DMS79 treated with DMSO at 0.1 percent for 48 hours (cell line): ENCODE measurements at places on chromosomes 4 and X.

GRCh38 chr4:159455675-159456237 lies 352.9 kb downstream of the RAPGEF2 start:
- DNase-seq, result peak; percentile 2

- no peak for DNase-seq
Measured at GRCh38 chr4:41921476-41921875, 13.8 kb upstream of the TMEM33 start.

- DNase-seq, result no peak
Measured at GRCh38 chr4:25913056-25913850, 767 bp upstream of the SMIM20 start.

DNA sequence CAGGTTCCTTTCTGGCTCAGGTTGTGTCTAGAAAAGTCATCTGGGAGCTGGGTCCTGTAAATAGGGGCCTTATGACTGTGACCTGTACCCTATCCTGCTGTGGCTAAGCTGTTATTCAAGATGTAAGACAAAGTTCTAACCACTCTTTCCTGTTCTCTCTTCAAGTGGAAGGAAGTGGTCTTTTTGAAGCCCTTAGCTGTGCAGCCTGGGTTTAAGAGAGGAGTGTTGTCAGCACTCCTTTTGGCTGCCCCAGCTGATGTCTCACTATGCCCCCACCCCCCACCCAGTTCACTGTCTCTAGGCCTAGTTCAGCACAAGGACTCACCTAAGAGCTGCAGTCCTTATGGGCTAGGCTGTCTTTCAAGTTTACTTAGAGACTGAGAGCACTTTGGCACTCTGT lies 1069.5 kb downstream of the FAM133A start:
- no peak for DNase-seq

GRCh38 chr4:76035799-76036380 lies at the start of gene CXCL11:
Gene CXCL11, minus strand, starts transcription at chr4:76036070. Its CDS starts 83 bp downstream, at chr4:76035987.
- DNase-seq, result no peak

DNA sequence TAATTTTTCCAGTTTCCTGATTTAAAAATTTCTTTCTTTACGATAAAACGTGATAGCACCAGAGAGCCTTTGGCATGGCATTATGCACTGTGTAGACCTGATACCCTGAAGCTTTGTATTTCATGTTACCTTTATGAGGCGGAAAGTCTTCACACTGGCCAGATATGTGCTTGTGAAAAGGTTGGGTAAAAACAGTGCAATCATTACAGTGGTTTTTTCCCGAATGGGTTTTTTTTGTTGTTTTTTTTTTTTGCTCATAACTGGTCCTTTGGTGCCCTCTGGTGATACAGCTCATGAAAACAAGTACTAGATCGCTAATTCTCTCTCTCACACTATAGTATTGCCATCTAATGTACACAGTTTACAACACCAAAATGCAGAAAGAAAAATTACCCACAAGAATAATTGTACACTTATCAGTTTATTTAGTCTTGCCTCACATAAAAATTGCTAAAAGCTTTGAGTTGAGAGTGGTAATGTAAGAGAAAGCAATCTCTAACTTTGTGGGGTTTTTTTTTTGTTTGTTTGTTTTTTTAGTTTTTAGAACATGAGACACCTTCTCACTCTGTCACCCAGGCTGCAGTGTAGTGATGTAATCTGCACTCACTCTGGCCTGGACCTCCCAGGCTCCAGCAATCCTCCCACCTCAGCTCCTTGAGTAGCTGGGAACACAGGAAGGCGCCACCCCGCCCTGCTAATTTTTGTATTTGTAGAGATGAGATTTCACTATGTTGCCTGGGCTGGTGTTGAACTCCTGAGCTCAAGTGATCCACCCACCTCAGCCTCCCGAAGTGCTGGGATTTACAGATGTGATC lies 21.3 kb downstream of the SPCS3 start:
- DNase-seq, result no peak

GRCh38 chr4:84480082-84480481 lies 19.0 kb downstream of the NKX6-1 start:
- no peak for DNase-seq

DNA sequence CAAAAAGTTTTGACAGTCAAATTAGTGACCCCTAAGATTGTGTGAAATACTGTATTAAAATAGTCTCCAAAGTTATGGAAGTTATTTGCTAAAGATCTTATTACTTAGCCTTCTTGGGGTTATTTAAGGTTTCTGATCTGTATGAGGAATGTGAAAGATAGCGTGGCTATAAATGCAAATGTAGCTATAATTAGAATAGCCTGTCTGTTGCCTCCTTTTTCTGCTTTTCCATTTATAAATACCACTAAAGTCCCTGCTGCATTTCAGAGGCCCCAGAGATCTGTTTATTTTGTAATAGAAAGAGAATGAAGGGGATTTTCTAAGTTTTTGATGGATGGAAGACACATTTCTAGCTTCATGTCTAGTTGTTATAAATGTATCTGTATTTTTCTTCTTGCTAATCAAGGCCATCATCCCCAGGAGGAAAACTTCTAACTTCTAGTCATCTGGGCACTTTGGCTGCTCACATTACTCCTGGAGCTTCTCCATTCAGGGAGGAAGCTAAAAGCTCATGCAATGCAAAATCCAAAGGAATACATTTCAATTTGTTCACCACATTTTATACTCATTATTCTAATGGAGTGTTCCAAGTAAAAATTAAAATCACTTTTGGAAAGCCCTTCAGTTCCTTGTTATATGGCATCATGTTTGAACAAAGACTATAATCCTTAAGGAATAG lies 73.9 kb downstream of the INTS12 start:
- no peak for DNase-seq

GRCh38 chrX:154990496-154990895 lies 32.0 kb downstream of the F8 start:
- no peak for DNase-seq

DNA sequence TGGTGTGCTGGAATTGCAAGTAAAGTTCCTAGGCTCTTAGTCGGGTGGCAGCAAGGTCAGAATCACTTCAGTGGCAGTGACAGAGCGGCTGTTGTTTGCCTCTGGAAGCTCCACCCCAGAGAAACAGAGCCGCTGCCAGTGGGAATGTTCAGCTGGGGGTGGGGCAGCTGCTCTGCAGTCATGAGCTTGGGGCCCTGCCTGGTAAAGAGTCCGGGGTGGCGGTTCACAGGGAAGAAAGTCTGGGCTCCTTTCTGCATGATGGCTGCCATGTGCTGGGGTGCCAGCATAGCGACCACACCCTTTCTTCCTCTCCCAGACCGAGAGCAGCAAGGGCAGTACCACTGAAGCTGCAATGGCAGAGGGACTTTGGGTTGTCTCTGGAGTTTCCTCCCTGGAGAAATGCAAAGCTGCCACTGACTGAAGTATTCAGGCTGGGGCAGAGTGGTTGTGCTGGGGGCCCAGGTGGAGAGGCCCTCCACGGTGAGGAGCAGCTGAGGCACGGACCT lies 108.8 kb upstream of the CENPE start:
- DNase-seq, result no peak

DNA sequence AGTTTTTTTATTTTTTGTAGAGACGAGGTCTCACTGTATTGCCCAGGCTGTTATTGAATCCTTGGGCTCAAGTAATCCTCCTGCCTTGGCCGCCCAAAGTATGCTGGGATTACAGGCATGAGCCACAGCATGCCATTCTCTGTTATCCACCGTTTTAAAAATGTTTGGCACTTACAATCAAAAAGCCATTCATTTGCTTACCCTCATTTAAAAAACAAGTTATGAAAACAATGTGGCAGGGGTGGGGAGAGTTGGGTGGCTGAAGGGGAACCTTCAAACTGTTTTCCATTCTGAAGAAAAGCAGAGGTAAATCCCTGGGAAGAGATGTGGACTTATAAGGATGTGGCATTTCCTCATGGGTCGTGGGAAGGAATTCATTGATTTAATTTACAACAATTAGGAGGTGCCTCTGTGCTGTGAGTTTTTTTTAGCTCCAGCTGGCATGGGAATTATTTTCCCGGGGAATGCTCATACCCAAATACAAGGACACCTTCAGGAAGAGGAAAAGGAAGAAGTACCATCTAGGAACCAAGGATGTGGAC lies 103.5 kb downstream of the MID1 start:
- DNase-seq, result no peak
